HCEC 1CT (cell line): ENCODE measurements at places on chromosomes 7 and 10.

GRCh38 chr10:49173201-49173772 is 14.9 kb downstream of the TMEM273 start:
- no peak for DNase-seq

DNA sequence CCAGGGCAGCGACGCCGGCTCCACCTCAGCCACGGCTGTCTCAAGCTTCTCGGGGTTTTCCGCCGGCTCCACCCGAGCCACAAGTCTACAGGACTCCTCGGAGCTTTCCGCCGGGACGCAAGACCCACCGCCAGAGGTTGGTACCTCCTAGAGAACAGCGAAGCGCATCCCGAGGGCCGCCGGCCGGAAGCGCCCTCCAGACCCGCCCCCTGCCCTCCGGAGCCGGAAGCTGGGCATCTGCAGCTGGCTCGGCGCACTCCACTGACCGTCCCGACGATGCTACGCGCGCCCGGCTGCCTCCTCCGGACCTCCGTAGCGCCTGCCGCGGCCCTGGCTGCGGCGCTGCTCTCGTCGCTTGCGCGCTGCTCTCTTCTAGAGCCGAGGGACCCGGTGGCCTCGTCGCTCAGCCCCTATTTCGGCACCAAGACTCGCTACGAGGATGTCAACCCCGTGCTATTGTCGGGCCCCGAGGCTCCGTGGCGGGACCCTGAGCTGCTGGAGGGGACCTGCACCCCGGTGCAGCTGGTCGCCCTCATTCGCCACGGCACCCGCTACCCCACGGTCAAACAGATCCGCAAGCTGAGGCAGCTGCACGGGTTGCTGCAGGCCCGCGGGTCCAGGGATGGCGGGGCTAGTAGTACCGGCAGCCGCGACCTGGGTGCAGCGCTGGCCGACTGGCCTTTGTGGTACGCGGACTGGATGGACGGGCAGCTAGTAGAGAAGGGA is at the start of gene MINPP1:
Gene MINPP1 (plus strand): TSS at position 254 of the 726 bp plus-strand sequence. CDS start 23 bp downstream, at position 277.
- DNase-seq: peak; percentile 89

DNA sequence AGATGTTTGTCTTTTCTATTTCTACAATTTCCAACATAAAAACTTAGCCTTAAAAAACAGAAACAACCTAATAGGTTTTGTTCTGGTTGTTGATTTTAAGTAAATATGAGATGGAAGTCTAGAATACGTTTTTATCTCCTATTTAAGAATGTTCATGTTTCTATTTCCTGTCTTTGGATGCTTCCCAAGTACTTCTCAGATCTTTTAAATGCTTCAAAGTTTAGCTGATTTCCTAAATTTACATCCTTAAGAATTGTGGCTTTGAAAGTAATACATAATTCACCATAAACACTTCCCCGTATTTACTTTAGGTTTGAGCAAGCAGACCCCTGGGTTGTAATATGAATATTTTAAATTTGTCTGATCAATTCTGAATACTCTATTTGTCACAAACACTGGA is 70.5 kb downstream of the RAPGEF5 start:
- DNase-seq: no peak

- no peak for DNase-seq
Measured at GRCh38 chr10:21039721-21040120, 142.6 kb upstream of the NEBL start.

- no peak for DNase-seq
Measured at GRCh38 chr10:60271319-60272040, 118.2 kb downstream of the ANK3 start.

- DNase-seq: peak; percentile 93
Measured at GRCh38 chr7:137681657-137682562, 164.9 kb downstream of the DGKI start.

DNA sequence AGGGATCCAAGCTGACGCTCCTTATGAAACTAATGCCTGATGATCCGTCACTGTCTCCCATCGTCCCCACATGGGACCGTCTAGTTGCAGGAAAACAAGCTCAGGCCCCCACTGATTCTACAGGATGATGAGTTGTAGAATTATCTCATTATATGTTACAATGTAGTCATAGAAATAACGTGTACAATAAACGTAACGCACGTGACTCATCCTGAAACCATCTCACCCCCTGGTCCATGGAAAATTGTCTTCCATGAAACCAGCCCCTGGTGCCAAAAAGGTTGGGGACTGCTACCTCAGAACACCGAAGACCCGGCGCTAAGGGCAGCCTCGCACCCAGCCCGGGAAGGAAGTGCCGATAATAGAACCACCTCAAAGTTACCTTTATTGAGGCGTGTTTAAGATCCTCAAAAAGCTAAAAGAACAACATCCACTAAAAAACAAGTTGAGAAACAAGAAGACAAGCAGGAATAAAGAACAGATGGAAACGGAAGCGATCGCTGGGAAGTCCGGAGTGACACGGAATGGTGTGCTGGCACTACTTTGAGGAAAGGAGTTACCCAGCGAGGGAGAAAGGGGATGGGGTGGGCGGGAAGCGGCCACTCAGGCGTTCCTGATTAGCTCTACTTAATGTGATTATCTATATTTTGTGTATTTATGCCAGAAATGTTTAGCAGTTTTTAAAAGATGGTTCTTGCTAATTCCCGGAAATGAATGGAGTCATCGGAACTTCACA is 50.1 kb upstream of the PRKAR1B start:
- no peak for DNase-seq

- no peak for DNase-seq
Measured at GRCh38 chr7:82404094-82404493, 39.5 kb downstream of the CACNA2D1 start.

DNA sequence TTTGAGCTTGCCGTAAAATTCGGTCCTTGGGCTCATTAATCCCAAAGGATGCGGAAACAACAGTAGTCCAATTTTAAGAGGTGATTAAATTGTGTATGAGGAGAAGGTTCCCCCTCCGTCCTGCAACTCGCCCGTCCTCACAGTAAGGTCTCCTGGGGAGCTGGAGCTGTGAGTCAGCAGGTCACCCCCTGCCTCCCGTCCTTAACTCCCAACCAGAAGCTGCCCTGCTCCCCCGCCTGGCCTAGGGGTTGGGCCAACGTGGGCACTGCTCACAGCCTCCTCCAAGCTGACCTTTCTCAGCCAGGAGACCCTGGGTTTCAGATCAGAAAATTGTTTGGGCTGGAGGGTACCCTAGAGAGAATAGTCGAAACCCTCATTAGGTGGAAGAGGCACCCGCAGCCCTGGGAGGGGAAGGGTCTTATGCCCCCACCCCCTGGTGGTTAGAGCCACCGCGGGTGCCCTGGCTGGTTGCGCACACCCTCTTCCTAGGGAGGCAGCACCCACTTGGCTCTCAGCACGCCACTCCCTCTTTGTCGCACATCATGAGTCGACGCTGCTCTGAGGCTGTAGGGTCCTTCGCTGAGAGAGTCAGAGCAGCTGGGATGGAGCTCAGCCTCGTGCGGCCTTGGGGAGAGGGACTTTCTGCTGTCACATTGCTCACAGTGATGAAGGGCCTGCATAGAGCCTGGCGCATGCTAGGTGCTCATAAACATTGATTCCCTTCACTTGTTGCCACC is 131.2 kb downstream of the TACC2 start:
- no peak for DNase-seq

DNA sequence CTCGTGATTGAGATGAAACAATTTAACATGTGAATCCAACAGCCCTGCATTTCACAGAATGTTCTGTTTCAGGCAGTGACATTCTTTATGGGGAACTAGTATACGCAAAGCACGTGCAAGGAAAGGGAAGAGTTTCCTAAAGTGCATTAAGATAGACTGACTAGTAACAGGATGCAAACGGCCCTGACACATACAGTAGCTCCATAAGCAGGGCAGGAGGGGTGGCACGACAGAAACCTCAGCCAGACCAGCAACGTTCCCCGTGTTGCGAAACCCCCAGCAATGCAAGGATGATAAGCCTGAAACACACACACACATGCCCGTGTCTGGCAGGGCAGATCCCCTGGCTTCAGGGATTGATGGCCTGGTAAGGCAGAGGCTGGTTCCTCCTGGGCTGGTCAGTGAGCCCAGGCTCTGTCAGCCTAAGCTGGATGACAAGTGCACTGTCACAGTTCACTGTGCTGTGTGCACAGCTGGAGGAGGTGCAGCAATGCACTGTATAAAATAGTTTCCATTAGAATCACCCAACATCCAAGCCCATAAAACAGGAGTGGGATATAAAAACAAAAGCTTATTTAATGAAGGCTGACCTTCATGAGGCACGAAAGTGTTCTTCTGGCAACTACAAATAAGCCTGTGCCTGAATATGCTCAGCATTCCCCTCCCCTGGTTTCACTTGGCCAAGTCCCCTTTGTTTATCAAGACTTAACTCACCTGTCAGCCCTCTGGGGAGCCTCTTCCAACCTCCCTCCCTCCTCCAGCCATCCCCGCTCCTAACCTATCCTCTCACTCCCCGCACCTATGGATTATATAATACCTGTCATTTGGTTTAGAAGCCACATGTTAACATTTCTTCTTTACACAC is 88.8 kb downstream of the GSAP start:
- peak; percentile 75 for DNase-seq

GRCh38 chr10:21285742-21286331 is 239.6 kb downstream of the SKIDA1 start:
- DNase-seq: peak; percentile 36

DNA sequence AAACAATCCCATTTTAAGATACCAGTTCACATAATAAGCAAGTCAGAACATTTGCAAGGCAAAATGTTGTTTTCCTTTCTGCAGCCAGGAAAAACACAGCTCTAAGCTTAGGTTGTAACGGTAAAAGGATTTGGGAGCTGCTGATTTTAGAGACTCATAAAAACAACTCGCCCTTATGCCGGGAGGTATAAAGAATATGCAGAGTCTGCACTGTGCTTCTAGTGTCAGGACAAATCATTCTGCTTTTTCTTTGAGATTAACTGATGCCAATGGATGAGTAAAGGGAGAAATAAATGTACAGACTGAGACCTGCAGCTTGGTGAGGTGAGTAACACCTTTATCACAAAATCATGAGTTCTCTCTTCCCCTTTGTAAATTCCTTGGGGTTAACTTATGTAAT is 2.0 kb upstream of the SFR1 start:
- DNase-seq: no peak

DNA sequence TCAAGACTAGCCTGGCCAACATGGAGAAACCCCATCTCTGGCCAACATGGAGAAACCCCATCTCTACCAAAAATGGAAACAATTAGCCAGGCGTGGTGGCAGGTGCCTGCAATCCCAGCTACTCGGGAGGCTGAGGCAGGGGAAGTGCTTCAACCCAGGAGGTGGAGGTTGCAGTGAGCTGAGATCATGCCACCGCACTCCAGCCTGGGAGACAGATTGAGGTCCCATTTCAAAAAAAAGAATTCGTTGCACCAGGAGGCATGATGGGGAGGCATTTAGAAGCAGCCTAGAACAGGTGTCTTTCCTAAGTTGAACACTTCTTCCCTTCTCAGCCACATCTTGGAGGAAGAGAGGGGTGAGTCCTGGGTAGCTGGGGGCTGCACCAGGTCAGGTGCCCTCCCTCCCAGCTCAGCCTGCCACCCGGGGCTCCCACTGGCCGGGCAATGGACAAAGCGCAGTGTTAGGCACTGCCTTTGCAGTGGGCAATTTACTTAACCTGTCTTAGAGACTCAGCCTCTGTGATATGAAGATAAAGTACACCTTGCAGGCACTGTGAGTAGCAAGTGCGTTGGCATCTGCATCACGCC is 726.8 kb downstream of the PARD3 start:
- DNase-seq: no peak

DNA sequence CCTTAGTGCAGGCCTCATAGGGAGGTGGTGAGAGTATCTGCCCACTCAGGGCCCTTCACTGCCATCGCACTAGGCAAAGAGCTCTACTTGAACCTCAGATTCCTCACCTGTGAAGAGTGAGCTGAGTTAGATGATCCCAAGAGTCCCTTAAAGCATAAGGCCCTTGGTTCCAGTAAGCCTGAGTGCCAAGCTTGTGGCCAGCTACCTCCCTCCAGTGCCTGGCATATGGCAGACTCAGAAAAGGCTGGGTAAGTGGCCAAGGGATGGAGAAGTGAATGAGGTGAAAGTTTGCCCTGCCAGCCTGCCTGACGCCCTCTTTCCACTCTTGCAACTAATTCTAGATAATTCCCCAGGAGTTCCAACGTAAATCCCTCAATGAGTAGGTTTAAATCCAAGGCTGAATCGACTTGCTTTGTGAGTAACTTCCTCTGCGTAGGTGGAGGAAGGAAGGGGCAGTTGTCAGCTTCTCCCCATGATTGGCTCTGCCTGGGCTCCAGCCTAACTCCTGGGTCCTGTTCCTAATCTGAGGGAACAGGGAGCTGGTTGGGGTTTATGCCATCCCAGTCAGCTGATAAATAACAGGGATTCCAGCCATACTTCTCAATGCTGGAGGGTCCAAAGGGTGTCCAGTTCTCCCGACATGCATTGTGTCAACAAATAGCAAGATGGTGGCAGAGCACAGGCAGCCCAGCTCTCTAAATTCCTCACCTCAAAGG is 14.2 kb downstream of the DUSP5 start:
- peak; percentile 60 for DNase-seq

- no peak for DNase-seq
Measured at GRCh38 chr10:74705358-74705980, 120.9 kb upstream of the KAT6B start.

DNA sequence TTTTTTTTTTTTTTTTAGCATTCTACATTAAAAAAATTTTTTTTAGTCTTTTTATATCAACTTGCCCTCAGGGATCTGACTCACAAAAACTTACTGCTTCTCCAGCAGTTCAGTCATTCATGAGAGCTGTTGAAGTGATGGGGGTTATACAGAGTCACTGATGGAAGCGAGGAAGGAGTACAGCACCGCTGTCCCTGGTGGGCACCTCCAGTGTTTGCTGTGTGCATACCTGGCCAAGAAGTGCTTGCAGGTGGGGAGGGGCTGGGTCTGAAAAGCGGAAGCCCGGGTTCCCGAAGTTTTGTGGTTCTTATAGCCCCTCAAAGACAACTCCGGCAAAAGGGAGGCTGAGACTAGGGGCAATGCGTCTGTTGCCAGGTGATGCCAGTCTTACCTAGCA is 46.2 kb downstream of the MINDY4 start:
- DNase-seq: no peak

- DNase-seq: peak; percentile 38
Measured at GRCh38 chr10:11782793-11783557, 40.2 kb upstream of the PROSER2 start.

DNA sequence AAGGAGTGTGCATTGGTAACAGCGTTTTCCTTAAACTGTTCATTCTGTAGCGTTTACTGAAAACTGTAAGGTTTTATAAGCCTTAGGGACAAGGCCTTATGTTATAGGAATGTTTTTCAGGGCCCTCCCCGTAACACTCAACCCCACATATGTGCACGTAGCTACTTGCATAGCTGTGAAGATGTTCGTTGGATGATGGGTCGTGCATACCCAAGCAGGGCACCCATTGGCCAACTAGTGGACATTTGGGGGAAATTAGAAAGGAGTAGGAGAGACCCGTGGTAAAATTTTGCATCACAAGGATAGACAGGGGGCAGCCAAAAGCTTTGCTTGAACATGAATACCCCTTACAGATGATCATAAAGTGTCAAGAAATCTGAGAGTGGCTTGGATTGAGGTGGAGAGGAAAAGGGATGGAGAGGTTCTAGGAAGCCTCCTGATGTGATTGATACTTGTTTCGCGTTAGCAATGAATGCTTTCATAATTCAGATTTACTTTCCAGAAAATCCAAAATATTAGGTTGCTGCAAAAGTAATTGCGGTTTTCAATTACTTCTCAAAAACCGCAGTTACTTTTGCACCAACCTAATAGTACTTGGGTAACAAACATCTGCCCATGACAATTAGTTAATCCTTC is 878 bp downstream of the SEC61A2 start:
- DNase-seq: peak; percentile 71

GRCh38 chr10:46285300-46285699 is 1.5 kb upstream of the ANTXRL start:
- DNase-seq: no peak

- DNase-seq: no peak
Measured at GRCh38 chr7:156095908-156096539, 283.8 kb upstream of the SHH start.

GRCh38 chr7:28240481-28240880 is 59.9 kb upstream of the JAZF1 start:
- DNase-seq: no peak
